Vagina (tissue), 2 donors: ENCODE measurements at places on chromosomes 3 and 15.

GRCh38 chr3:123070510-123070909 is 3.7 kb downstream of the PDIA5 start:
- DNase-seq, result no peak

DNA sequence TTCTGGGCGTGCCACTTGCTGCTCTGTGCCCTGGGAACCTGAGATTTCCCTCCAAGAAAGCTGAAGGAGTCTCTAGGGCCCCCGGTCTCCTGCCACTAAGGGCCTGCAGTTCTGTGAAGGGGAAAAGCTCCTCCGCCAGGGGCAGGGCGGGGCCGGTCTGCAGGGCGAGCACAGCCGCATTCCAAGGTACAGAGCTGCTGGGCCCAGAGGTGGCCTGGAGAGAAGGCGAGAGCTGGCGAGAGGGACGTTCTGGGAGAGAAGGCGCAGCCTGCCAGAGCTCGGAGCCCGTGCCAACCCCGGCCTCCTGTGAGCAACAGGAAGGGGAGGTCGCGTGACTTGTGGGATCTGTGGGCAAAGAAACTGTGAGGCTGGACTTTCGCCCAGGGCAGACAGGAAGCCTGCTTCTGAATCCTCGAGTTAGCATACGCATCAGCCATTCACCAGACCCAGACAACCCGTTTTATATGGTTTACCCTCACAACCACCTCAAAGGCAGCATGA is 500.4 kb downstream of the SHQ1 start:
- DNase-seq, result no peak

DNA sequence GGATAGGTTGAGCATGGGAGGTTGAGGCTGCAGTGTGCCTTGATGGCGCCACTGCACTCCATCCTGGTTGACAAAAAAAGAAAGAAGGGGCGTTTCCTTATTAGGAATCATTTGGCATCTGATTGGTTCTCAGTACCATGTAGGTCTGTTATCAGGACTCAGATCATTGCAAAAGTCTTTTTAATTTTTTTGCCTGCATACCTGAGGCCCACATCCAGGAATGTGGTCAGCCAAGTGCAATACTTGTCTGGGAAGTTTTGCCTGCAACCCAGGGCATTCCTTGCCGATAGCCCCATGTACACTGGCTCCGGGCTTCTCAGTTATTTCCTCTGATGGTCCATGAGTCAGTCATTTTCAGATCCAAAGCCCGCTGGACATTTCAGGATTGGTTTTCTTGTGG is 50.1 kb upstream of the CRTC3 start:
- DNase-seq, result no peak

GRCh38 chr15:70198441-70199123 is 100.9 kb upstream of the TLE3 start:
- no peak for DNase-seq

- no peak for DNase-seq
Measured at GRCh38 chr15:22959321-22960101, 20.7 kb downstream of the CYFIP1 start.

DNA sequence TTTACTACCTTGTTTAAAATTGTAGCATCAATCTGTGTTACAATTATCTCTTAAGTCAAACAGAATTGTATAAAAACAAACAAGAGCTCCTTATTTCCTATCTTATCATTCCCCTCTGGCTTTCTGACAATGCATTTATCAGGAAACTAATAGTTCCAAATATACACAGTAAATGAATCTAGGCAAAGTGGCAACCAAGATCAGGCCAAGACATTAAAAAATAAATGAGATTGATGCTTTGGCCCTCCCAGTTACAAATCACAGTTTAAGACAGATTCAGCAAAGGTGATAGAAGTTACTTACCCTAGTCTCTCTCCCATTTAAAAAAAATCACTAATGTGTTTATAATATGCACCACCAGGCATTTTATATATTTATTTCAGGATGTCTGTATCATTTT is 236.7 kb downstream of the EPHA3 start:
- DNase-seq, result no peak
